ENCODE measurements at places on chromosomes 2 and 18.

GRCh38 chr2:126832014-126832413 lies 66.7 kb upstream of the TEX51 start:
- DNase-seq = no peak

- DNase-seq = no peak
These were observed 353.6 kb upstream of the ID2 start for GRCh38 chr2:8328217-8328616.

DNA sequence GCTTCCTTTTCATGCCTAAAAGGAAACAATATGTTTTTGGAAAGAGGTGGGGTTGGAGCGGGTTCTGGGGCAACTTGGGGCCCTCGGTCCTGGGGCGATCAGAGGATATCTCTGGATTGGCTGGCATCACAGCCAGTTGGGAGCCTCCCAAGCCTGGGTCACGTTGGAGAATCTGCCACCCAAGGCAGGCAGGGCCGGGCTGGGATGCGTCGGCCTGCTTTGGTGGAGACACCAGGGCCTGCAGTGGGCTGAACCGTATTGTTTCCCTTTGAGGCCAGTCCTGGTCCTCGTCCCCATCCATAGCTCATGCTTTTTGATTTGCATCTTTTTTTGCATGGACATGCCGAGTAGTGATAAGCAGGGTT lies 235.8 kb downstream of the ATAD2B start:
- DNase-seq = no peak

DNA sequence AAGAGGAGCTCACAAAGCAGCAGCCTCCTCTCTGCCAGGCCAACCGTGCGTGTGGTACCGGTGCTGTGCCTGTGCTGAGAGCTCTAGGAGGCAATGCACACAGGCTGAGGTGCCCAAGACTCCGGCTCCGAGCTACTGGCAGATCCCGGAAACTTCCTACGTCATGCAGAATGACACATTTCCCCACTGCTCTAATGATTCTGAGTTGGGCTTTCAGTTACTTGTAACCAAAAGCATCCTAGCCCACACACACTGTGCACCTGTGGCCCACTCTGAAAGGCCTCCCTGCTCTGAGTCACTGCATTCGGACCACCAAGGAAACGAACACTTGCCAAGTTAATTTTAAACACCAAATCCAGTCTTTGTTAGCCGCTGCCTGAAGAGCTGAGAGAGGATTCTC lies 9.3 kb upstream of the RNU4ATAC start:
- no peak for DNase-seq

DNA sequence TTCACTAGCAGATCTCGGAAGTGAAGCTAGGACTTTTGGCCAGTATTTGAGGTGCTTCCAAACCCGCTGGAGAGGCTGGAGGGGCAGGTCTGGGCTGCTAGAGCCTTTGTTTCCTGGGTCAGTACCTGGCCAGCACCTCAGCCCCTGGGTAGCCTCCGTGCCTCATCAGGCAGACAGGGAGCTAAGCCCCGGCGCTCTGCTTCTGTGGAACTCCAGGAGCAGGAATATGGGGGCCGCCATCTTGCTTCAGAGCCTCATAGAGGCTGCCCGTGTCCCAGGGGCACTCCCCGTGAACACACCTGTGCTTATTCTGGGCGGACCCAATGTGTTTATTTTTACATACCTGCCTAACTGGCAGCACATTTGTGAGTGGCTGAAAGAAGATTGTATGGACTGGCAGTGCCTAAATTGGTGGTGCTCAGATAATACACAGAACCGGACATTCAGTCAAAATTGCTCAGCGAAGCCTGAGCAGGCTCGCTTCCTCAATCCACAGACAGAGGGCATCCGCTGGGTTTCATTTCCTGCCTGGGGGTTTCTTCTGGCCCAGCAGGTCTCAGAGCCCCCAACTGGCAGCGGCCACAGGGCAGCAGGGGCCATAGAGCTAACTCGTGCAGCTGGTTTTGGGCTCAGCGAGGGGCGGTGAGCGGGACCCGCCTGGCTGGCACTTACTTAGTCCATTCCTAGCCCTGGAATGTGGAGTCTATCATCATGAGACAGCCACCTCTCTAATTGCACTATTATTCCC lies 176.8 kb upstream of the ALKAL2 start:
- no peak for DNase-seq

DNA sequence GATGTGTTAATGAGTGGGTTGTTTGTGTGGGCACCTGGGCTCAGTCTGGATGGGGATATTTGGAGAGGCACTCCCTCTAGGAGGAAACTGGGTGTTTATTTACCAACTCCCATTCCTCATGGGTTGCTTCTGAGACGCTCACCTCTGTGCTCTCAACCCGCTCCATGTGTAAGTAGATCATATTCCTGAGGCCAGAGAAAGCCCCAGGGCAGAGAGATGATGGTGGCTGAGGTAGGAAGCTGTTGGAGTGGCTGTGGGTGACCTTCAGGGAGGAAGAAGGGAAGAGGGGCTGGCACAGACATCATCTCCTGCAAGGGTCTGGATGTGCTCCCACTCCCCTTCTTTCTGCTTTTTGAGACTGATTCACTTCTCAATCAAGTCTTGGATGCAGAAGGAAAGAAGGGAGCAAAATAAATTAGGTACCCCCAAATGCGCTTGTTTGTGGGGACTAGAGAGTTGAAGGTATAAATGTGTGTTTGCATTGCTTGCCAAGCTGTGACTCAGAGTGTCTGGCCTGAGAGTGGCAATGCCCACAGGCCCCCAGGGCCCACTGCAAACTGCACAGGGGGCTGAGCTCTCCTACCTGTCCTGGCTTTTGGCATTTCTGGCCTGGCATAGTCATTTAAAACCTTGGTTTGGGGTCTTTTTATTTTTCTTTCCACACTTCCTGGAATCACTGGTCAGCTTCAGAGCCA lies 57.2 kb upstream of the TNP1 start:
- no peak for DNase-seq

All from urinary bladder (tissue), 4 donors.